ENCODE measurements at places on chromosomes 4 and X.

DNA sequence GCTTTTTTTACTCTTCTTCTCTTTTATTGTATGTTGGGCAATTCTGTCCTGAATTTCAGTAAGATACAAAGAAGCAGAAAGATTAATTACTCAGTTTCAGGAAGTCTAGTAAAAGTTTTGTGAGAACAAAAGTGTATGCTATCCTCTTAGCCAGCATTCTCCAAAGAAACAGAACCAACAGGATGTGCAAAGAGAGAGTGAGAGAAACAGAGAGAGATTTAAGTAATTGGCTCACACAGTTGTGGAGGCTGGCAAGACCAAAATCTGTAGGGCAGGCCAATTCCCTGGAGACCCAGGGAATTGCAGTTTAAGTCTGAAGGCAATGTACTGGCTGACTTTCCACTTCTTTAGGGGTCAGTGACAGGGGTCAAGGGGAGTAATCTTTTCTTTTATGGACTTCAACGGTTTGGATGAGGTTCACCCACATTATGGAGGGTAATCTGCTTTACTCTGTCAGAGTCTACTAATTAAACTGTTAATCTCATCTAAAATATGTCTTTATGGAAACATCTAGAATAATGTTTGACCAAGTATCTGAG is 59.2 kb upstream of the SLC39A8 start:
- DNase-seq: no peak

DNA sequence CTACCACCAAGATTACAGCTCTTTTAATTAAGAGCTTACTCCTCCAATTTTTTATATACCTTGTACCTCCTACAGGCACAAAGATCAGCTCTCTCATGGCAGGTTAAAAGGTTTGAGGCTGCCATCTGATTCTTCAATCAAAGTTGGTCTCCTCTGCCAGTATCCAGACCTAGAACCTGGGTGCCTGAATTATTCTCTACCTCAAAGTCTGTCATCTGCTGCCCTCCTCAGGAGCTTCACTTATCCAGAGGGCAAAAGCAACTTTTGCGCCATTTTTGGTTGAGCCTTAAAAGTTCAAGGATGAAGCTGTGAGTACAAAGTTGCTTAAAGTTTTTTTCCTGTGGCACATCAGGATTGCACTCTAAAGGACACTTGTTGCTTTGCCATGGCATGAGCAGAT is 343.7 kb upstream of the PPP1R2C start:
- DNase-seq: no peak

GRCh38 chr4:129346734-129347133 is 250.8 kb downstream of the C4orf33 start:
- DNase-seq: no peak

DNA sequence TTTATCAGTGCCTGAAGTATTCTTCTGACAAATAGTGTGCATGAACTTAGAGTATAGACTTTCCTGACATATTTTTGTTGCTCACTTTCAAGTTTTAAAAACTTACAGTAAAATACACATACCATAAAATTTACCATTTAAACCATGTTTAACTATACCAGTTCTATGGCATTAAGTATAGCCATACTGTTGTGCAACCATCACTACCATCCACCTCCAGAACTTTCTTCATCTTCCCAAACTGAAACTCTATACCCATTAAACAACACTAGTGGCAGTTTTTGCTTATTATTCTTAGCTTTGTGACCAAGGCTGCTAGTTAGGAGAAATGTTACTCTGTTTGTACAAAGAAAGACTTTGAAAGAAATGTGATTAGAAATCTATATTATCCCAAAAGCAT is 25.8 kb downstream of the ATP7A start:
- DNase-seq: no peak

DNA sequence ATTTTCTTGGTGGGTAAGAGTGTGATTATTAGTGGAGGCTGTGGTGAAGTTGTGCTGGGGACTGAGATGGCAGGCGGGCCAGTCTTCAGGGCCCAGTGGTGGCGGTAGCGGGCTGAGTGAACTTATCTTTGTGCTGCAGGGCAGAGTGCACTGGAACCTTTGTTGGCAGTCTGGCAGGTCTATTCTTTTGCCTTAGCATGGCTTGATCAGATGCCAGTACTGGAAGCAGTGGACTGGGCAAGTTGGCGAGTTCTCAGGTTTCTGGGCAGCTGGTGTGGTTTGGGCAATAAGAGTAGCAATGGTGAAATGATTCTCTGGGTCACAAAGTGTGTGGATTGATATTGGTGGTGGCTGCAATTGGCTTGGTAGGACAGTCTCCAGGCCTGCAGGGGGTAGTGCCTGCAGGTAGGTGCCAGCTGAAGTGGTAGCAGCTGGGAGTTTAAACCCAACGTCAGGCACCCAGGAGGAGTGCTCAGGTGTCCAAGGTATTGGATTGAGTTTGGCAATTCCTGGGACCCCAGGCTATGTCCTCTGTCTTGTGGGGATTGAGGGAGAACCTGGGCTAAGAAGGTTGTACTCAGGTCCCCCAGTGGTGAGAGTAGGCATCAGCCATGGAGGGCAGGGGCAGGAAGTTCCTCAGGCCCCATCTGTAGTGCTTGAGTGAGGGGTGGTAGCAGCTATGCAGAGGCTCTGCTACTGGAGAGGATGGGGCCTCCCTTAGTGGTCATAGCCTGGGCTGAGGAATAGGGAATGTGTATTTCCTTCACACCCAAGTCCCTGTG is 34.9 kb upstream of the SLC25A14 start:
- DNase-seq: no peak

DNA sequence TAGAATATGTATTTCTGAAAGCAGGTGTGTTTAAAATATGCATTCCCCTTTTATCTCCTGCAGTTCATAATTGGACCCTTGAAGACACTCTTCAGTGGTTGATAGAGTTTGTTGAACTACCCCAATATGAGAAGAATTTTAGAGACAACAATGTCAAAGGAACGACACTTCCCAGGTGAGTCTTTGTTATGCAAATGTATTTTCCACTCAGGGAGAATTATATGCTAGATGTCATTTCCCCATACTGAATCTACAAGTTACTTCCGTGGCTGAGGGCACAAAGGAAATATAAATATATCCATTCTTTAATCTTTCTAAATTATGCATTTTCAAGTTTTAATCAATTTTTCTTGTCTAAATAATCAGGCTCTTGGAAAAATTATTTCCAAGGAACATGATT is 134.7 kb downstream of the STIM2 start:
- no peak for DNase-seq
